ENCODE measurements at places on chromosomes 6 and 20.

DNA sequence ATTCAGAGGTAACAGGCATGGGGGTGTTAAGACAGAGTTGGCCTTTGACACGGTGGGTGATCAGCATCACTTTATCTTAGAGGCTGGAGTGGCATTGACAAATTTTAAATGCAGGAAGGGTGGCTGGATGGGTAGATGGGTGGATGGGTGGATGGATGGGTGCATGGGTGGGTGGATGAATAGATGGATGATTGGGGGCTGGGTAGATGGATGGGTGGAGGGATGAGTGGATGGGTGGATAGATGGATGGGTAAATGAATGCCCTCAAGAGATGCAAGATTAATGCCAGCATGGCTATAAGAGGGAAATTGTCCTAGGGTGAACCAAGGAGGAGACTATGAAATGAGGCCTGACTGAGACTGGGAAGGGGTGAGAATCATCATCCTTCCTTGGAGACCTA is 18.4 kb downstream of the ITPR3 start:
- DNase-seq: no peak

- DNase-seq: no peak
Measured at GRCh38 chr6:106749609-106750008, 120.2 kb downstream of the QRSL1 start.

GRCh38 chr20:15107931-15108330 is 770.5 kb upstream of the FLRT3 start:
- DNase-seq: no peak

DNA sequence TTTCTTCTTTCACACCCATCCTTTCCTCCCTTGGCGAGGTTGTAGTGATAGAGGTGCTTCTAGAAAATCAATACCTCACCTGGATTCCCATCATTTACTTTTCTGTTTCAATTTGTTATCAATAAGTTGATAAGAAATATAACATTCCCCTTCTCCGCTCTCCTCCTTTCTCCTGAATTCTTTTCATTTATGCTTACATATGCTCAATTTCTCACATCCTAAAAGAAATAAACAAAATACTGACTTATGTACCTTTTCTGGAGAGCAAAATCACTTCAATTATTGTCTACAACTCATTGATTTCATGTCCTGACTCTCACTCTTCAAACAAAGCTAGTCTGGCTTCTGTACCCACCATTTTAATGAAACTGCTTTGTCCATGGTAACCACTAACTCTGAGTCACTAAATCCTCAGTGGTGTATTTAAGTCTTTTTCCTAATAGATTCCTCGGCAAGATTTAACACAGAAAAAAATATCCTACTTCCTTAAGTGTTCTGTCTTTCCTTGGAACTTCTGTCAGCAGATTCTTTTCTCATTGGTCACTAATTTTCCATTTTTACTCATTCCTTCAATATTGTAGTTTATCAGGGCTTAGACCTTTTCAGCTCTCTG is 289.6 kb downstream of the RFPL4B start:
- no peak for DNase-seq

GRCh38 chr6:15243910-15244619 is 1.8 kb upstream of the JARID2 start:
- DNase-seq: no peak

DNA sequence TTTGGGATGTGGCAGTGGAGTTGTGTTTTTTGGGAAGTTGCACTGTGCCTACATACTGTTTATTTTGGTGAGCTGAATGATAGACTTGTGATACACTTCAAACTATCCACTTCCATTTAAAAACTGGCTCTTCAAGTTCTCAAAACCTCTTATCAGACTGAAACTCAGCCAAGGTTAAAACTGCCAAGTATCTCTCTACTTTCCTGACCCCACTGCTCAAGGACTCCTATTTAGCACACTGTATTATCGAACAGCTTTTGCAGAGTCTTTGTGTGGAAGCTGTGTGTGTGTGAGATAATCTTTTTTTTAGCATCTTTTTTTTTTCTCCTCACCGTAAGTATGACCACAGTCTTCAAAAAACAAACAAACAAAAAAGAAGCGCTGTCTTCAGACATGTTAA is 21.1 kb downstream of the STX11 start:
- DNase-seq: no peak

- no peak for DNase-seq
Measured at GRCh38 chr6:29792123-29793035, 35.2 kb upstream of the HLA-G start.

DNA sequence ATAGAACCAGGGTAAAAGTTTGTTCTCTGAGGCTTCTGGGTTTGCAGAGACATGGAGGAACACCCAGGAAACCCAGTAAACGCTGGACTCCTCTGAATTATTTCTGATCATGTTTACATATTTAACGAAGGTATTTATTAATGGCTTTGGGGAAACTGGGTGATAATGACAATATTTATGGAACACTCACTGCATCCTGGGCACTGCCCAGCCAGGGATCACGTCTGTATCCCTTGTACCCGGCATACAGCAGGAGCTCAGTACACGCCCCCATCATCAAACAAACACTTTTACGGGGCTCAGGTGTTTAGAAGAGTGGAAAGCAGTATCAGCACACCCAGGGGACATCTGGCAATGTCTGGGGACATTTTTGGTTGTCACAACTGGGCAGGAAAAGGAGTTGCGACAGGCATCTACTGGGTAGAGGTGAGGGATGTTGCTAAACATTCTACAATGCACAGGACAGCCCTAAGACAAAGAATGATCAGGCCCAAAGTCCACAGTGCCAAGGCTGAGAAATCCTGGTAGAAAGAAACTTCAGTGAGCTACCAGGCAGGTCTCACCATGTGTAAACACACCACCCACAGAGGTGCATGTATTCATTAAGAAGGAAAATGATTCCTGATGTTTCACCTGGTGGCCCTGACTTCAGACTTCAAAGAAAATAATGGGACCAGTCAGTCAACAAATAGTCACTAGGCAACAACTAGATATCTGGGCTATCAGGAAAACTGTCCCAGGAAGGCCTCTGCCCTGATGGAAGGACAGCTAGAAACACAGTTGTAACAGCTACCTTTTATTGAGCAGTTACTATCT is 35.3 kb downstream of the ZMYND8 start:
- DNase-seq: no peak

GRCh38 chr20:57590485-57591288 is 29.5 kb downstream of the ZBP1 start:
- no peak for DNase-seq

DNA sequence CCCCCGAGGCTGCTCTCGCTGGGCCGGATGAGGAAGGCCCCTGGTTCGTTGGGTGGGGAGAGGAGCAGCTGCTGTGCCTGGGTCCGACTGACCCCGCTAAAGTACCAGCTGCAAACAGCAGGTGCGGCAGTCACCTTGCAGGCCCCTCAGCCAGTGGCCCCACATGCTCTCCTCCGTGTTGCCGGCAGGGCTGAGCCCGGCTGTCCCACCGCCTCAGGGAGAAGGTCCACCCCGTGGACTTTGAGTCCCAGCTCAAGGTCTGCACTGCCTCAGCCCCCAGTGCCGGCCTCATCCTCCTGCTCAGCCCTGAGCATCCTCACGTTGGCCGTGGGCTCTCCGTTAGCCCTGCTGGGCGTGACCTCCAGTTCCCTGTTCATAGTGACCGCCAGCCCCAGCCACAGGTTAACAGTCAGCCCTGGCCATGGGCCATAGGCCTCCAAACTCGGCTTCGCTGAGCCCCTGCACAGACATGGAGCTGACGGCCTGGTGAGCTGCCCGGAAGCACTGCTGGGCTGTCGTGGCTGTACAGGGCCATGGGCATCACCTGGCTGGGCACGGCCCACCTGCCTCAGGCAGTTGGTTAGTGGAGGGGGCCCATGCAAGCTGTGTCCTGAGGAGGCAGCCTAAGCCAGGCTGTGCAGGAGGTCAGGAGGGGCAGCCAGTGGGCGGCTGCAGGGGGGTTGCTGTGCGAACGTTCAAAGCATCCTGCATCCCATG is 3.1 kb downstream of the SRMS start:
- no peak for DNase-seq

DNA sequence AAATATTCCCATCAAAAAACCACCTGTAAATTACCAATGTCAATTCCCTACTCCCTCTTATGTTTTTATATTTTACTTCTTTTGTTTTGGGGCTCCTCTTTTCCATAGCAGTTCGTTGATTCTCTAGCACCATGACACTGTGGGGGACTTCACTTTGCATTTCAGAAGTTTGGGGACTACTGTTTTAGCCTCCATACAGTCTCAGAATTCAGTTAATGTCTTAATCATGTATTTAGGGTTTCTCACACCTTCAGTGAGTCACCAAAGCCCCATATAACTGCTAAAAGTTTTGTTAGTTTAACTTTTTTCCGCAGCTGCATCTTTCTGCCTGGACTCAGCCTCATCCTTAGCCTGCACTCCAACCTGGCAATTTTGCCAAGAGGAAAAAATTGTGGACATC is 20.7 kb upstream of the AIG1 start:
- no peak for DNase-seq
